ENCODE measurements at places on chromosomes 13 and 19.
A peak's percentile ranks its signal among the peaks of the same experiment; 100 is the strongest.

DNA sequence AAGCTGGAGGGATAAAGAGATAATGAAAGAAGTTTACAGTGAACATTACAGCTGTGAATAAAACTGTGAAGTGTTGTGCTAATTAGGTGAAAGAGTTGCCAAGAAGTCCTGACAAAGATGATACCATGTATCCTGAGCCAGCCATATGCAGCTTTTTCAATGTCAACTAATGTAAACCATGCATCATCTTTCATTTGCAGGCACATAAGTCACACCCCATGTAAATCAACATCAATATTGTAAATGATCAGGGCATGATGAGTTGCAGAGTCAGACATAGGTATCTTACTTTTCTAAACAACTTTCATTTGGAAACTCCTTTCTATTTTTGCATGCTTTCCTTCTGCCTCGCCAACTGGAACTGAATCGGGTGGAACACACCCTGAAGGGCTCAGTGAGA lies 569.1 kb downstream of the TBC1D4 start:
- no peak for DNase-seq

DNA sequence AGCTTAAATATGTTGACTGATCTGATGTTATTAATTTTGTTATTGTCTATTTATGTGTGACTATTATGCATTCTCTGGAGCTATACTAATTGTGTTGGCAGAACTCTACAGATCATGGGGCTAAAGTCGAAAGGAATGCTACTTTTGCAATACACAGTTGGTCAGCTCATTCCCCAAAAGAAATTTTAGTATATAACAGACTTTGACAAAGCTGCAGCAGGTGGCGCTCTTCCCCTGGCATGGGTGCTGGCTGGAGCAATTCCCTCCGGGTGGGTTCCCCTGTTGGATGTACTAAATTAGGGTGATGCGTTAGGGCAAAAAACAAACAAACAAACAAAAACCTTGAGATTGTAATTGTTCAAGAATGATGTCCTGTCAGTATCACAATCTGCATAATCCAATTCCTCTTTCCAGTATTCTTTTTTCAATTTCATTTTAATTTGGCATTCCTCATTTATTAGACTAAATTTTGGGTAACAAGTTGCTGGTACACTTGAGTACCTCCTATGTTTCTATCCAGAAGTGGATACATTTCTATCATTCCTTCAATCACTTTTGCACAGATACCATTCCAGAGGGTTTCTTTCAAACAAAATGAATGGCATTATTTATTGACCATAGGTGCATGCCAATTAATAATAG lies 322.8 kb upstream of the EDNRB start:
- DNase-seq, result peak; percentile 67

GRCh38 chr19:7912144-7912696 lies 2.4 kb upstream of the TGFBR3L start:
- no peak for DNase-seq

DNA sequence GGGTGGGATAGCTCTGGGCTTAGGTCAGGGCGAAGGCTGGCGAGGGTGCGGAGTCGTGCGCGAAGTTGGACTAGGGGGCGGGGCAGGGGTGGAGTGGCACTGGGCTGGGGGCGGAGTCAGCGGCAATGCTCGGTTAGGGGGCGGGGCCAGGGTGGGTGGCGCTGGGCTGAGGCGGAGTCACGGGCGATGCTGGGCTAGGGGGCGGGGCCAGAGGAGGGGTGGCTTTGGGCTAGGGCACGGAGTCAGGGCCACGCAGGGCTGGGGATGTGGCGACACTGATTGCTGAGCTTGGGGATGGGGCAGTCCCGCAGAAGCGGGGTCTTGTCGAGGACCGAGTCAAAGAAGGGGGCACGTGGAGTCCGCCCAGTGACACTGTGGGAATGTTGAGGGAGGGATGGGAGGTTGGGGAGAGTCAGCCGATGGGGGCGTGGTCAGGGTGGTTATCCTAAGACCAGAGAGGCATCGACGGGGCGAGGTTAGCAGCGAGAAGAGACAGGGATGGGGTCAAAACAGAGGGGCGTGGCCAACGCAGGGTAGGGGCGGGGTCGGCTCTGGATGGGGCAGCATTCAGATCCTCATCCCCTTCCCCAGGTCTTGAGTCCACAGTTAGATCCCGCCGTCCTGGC lies 8.7 kb downstream of the HOMER3 start:
- DNase-seq, result no peak

DNA sequence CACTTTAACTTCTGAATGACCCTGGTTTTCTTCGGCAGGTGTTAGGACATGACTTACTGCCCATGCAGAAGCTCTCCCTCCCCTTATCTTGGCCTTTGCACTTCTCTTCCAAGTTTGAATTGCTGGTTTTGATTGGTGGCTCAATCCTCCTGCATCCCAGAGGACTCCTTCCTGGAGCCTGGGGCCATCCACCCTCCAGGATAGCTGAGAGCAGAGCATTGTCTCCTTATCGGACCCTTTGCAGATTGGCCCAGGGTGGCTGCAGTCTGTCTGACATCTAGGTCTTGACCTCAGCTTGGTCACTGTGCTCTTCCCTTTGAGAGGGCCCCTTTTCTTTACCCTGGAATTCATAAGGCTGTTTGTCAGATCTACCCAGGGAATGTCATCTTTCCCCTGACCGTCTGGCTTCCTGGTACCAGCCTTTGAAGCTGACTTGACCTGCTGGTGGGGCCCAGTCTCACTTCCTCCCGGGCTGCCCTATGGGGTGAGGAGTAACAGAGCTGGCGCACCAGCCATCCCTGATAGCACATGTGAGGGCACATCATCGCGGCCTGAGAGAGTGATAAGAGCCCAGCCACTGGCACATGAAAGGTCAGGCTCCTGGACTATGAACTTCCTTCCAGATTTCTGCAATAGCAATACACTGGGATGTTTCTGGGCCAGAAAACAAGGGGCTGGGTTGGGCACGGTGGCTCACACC lies 172.9 kb upstream of the UBL3 start:
- no peak for DNase-seq

Data from NCI-H345 (cell line).